ENCODE measurements at places on chromosomes 1 and 21.

DNA sequence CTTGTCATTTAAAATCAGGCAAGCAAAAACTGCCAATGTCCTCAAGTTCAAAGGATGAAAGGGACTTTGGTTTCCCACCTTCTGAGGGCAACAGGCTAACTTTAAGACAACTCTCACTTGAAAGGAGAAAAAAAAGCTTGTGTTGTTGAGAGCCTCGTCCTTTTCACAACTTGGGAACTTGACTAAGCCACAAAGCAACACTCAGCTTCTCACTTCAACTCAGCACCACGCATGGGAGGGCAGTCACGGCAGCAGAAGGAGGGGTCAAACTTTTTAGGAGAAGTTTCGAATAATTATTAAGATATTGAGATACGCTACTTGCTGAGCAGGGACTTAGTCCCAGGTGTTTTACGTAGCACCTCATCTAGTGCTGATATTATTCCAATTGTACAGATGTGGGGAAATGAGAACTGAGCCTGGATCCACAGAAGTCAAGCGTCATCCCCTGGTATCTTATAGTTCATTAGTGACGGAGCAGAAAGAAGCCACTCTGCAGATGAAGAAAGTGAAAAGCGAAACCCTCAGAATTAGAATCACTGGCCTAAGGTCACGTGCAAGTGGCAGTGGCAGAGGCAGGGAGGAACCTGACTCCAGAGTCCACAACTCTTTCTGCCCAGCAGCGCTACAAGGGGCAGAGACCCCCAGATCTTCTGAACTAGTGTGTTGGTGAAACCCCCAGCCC is 83.6 kb downstream of the JAK1 start:
- ATAC-seq, result no peak

GRCh38 chr1:46423574-46424240 is 29.6 kb downstream of the FAAH start:
- ATAC-seq, result no peak

- ATAC-seq, result no peak
Observed at GRCh38 chr1:115189814-115190539, 100.7 kb upstream of the TSPAN2 start.

GRCh38 chr1:169466259-169467230 is 19.2 kb downstream of the SLC19A2 start:
- ATAC-seq, result no peak

- no peak for ATAC-seq
Observed at GRCh38 chr1:28326515-28326914, 2.3 kb upstream of the MED18 start.

GRCh38 chr1:184379111-184379752 is 7.6 kb upstream of the C1orf21 start:
- no peak for ATAC-seq

GRCh38 chr21:35512346-35512745 is 463.2 kb upstream of the RUNX1 start:
- ATAC-seq, result no peak

DNA sequence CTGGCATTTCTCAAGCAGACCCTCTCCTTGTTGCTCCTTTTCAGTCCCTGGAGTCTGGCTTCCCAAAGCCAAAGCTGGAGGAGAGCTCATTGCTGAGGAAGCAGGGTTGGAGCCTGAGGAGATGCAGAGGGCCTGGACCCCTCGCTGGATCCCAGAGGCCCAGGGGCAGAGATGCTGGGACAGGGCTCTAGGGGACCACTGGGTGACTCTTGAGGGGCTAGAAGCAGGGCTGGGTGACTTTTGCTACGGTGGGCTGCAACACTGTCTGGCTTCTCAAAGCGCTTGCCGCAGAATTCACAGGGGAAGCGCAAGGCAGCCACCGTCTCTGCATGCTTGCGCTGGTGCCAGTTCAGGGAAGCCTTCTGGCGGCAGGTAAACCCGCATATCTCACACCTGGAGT is 8.8 kb downstream of the ZNF692 start:
- no peak for ATAC-seq

- ATAC-seq, result no peak
Observed at GRCh38 chr1:62685431-62685859, 2.7 kb downstream of the DOCK7 start.

- no peak for ATAC-seq
Observed at GRCh38 chr1:236063919-236064673, 794 bp downstream of the NID1 start.

DNA sequence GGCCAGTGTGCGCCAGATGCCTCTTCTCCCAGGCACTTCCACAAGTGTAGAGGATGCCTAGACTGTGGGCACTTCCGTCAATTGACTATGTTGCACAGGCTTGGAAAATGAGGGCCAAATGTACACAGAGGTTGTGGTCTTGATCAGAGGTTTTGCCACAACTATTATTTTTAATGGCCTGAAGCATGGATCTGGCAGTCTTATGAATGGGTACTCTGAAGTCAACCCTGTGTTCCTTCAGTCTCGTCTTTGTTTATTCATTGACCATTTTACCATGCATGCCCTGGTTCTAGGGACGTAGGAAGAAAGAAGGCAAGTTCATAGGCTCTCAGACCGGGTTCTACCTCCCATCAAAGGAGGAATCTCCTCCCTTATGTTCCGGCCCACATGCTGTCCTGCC is 329.1 kb downstream of the HHAT start:
- ATAC-seq, result no peak

GRCh38 chr1:211329764-211330201 is 3.1 kb downstream of the TRAF5 start:
- no peak for ATAC-seq

DNA sequence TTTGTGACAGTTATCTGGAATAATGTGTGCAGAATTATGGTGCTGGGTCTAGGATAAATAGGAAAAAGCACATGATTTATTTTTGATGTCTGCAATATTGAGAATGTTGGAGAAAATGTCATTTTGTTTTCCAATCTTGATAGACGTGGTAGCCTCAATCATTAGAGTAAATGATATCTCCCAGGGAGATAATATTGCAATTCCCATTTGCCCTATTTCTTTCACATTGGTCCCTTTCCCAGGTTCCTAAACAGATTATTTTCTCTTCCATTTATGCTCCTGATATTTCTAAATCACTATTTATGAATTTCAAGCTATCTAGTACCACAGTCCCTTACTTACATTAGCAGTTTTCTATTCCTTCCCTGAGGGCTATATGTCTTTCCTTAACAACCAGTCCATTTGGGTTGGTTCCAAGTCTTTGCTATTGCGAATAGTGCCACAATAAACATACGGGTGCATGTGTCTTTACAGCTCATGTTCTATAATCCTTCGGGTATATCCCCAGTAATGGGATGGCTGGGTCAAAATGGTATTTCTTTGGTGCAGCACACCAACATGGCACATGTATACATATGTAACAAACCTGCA is 447.3 kb downstream of the PLA2G4A start:
- ATAC-seq, result no peak

DNA sequence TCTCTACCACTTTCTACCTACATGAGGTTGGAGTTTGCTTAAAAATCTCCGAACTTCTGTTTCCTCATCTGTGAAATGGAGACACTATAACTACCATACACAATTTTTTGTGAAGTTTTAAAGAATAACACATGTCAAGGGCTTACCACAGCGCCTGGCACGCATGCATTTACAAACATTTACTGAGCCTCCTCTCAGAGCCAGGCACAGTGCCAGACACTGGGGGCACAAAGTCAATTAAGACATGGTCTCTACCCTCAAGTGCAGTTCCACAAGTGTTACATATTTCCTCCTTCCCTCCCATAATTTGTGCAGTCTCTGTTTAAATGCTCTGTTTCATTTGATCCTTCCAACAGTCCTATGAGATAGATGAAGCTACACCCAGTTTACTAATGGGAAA is 356.4 kb upstream of the ESRRG start:
- no peak for ATAC-seq

- ATAC-seq, result no peak
Observed at GRCh38 chr1:114756949-114757454, 782 bp downstream of the CSDE1 start.

DNA sequence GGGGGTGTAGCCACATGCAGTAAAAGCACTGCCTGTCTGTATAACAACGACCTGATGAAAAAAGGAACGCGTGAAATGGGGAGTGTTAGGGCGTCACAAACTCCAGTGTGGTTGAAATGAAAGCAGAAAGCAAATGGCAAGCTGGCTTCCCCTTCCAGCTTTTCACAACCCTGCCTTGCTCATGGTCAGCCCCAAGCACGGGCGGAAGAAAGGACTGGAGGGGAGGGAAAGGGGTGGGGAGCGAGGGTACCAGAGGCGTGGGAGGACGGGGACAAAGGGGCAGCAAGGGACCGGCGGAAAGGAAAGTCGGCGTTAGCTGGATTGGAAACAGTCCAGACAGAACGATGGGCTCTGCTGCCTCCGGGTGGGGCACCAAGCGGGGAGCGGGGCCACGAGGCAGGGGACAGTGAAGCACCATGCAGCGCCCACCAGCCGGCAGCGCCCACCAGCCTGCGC is 9.6 kb downstream of the VPS26C start:
- ATAC-seq, result no peak

- no peak for ATAC-seq
Observed at GRCh38 chr1:86950712-86951419, 36.4 kb downstream of the HS2ST1 start.

GRCh38 chr1:207952617-207953542 is 42.0 kb upstream of the CD34 start:
- ATAC-seq, result no peak

- no peak for ATAC-seq
Observed at GRCh38 chr21:45860493-45861155, 120.9 kb upstream of the COL6A1 start.

GRCh38 chr1:12343823-12344487 is 114.1 kb downstream of the VPS13D start:
- no peak for ATAC-seq

GRCh38 chr1:11362547-11363021 is 89.6 kb downstream of the UBIAD1 start:
- no peak for ATAC-seq

- ATAC-seq, result no peak
Observed at GRCh38 chr1:19409477-19410341, 75.6 kb downstream of the CAPZB start.

DNA sequence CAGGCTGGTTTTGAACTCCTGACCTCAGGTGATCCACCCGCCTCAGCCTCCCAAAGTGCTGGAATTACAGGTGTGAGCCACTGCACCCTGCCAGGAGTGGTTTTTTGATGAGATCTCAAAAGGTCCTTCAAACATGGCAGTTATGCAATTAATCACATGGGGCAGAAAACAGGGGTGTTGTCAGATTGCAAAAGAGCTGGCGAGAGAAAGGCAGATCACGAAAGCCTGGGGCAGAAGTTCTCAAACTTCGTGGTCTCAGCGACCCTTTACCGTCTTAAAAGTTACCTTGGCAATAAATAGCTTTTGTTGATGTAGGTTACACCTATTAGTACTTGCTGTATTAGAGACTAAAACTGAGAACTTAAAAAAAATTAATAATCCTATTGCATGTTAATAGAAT is 16.1 kb downstream of the CNR2 start:
- no peak for ATAC-seq

- ATAC-seq, result no peak
Observed at GRCh38 chr1:197904126-197904787, 1.8 kb downstream of the C1orf53 start.

Data from activated CD4-positive, CD25-positive, alpha-beta regulatory T cell treated with anti-CD3 and anti-CD28 coated beads, Interleukin-2, amount 50 U/mL, for 24 hours (primary cell).